Activated CD4-positive, alpha-beta memory T cell treated with anti-CD3 and anti-CD28 coated beads, Interleukin-2, amount 10 ng/mL, durations not matched to agents 7 days and 5 days (primary cell): ENCODE measurements at places on chromosomes 6 and 20.

DNA sequence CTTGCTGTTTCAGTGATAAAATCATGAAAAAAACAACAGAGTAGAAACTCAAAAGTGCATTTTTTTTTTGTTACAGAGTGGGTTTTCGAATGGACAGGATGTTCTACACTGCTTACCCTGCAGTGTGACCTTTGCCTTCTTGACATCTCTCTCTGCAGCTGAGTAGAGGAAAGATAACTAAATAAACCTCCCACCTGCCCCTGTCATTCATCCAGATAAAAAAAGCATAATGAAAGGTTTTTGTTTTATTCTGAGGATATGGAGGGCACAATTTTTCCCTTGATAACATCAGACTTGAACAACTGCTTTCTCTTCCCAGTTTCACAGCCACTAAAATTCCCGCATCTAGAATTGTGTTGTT lies 193.6 kb upstream of the FOXQ1 start:
- DNase-seq: no peak

GRCh38 chr6:52046456-52046855 lies 41.0 kb downstream of the PKHD1 start:
- DNase-seq: no peak

DNA sequence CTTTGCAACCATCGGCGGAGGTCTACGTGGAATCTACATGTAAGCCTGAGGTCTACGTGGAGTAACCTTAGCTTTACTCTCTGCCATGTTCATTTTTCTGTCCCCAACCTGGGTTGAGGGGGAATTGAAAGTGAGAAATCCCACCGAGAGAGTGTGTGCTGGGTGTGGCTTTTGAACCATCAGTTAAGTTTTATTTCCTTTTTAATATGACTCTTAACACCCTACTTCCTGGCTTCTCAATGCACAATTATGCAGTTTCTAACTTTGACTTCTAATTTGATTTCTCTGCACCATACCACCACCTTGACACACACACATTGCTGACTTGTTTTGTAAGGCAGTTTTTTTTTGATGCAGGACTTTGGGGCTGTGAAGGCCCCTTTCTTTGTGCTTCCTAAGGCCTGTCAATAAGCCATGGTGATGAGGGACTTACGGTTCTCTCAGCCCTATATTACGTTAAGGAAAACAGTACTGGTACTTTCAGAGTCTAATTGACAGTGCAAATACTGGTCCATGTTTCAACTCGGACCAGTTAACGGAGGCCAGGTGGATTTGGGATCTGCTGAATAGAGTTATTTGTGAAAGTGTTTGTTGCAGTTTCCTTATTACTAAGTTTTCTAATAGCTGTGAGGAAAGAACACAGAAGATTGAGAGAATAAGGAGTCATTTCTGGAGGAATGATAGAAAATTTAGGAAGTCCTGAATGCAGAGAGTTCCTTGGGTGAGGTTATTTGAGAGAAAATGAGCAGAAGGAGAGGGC lies 206.5 kb downstream of the JARID2 start:
- no peak for DNase-seq

- no peak for DNase-seq
These were observed 48.7 kb downstream of the NCOA7 start for GRCh38 chr6:125839471-125839870.

DNA sequence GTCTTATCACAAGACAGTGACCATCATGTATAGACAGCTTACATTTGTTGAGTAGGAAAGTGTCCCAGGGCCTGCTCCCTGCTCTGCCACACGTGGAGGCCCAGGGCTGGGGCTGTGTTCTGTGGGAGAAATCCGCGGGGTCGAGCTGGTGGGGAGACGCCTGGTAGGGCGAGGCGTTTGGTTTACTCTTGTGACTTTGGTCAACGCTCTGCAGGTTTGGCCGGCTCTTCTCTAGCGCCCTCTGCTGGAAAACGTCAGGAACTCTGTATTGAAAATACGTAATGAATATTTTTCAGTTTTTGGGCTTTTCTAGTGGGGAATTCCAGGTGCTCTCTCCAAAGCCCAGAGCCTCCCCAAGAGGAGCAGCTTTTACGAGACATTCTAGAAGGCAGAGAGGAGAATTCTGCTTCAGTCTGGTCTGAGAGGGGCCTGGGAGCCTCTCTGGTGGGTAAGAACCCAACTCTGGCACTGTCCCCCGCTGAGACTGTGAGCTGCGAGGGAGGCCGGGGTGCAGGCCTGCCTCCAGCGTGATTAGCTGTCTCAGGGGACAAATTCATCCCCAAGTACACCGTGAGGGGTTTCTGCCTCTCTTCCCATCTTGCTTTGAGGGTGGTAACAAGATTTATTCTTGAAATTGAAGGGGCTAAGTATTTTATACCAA lies 112.6 kb upstream of the RALGAPA2 start:
- peak; percentile 53 for DNase-seq

DNA sequence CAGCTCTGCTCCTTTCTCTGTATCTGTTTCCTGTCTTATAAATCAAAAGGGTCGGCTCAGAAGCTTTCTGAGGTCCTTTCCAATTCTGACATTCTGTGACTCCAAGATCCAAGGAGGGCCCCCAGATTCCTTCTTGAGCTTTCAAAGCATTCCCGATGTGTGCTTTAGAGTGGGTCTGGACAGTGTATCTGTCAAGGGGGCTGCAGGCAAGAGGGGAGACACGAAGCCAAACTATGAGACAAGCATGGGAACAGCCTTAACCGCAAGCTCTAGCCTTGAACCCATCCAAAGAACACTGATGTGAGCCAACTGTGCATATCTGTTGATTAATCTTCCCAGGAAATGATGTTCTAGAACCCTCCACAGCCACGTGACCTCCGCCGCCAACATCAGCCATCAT lies 73.8 kb downstream of the TSHZ2 start:
- no peak for DNase-seq

DNA sequence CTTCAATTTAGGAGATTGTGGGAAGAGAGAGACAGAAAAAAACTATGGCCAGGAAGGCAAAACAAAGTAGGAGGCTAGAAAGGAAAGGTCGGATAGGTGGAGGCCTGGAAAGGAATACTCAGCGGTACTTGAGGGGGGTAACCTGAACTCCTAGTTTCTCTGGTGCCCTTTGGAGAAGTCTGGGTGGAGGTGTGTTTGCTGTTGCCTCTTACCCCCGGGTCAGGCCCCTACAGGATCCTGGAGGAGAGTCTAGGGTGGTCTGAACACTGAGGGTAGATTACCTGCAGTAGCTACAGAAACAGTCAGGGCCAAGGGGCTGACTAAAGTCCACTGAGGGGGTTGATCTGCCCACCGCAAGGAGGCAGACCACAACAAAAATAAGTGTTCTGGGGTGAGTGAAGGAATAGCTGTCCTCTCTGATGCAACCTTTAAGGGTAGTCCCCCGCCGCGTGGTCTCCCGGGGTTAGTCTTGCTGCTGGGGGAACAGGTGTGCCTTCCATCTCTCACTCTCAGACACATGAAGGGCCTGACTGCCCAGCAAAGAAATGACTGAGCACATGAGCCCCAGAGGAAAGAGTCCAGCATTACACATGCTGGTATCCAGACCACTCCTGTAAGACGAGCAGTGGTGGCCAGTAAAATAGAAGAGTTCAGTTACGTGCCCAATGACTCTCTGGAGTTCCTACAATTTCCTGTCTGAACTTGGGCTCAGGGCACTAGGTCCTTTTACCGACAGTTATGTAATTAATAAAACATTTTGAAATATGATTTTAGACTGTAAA lies 59.5 kb downstream of the MTHFD1L start:
- DNase-seq: no peak

GRCh38 chr6:147001621-147002020 lies 202.6 kb upstream of the STXBP5 start:
- no peak for DNase-seq

DNA sequence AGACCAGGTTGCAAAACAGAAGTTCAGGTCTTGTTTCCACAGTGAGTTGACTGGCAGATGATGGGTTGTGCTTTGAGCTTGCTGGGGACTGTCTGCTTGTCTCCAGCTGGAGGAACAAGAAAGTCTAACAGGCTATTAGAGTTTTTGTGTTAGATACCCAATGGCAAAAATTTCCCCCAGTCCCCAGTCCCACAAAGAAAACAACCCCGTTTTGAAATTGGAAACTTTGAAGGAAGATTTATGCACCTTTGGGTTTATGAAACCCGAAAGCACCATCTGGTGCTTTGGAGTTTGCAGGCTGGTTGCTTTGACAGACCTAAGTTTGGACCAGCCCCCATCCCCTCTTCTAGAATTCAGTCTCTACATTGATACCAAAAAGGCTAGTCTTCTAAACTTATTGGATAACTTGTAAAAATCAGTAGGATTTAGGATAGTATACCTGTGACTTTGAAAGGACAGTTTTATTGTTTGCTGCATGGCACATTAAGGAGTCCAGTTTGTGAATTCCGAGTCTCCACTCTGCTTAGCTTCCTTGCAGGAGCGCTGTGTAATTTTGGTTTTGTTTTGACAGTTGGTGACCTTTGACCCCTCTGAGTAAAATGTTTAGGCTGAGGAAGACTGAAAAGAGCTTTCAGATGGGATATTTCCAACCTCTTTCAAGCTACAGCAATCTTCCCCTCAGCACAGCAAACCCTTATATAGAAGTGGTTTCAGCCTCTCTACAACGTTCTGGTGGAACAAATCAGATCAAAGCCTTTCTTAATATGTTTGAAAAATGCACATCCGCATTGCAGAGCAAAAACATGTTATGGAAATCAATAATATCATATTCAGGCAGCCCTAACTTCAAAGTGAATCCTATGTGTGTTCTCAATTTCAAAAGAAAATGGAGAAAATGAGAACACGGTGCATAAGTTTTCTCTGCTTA lies 25.5 kb upstream of the PRL start:
- DNase-seq: no peak

GRCh38 chr20:5751856-5752255 lies 1.7 kb downstream of the SHLD1 start:
- no peak for DNase-seq

GRCh38 chr6:29941016-29941415 lies 1.3 kb upstream of the HLA-A start:
- no peak for DNase-seq
